ENCODE measurements at places on chromosomes 2 and 18.
A peak's percentile ranks its signal among the peaks of the same experiment; 100 is the strongest.

- DNase-seq = no peak
Observed at GRCh38 chr2:149739883-149740265, 152.3 kb upstream of the MMADHC start.

DNA sequence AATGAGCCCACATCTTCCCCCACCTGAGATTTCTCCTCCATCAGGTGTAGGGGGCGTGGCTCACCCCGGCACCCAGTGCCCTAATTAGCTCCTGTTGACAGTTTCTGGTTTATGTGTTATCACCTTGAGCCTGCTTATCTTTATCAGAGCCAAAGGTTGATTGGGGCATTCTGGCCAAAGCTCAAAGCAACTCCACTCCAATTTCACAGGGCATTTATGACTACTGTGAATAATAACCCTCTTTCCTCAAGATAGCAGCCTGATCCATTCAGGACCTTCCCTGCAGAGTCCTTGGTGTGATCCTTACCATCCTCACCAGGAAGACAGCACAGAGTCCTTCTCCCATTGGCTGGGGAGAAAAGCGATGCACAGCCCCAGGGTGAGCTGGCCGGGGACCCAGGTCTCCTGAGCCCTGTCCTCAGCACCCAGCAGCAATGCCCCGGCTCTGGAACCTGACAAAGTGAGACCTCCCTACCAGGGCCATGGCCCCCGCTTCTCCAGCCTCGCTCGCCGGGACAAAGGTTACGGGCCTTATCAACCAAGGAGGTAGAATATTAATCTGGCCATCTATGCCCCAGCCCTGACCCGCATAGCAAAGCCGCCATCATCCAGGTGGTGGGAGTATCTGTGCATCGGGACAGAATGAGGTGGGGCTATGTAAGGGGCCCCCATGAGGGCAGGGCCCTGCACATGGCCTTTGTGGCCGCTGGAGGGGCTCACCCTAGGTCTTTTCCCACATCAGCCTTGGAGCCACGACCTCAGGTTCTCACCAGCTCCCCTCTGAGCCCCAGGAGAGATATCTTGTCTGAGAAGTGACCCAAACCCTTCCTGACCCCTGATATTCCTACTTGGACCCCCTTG is 64.5 kb downstream of the ZFP36L2 start:
- DNase-seq = no peak

- peak; percentile 55 for DNase-seq
Observed at GRCh38 chr18:13217466-13217961, 1.0 kb upstream of the LDLRAD4 start.

- no peak for DNase-seq
Observed at GRCh38 chr2:229090225-229090624, 180.9 kb downstream of the PID1 start.

DNA sequence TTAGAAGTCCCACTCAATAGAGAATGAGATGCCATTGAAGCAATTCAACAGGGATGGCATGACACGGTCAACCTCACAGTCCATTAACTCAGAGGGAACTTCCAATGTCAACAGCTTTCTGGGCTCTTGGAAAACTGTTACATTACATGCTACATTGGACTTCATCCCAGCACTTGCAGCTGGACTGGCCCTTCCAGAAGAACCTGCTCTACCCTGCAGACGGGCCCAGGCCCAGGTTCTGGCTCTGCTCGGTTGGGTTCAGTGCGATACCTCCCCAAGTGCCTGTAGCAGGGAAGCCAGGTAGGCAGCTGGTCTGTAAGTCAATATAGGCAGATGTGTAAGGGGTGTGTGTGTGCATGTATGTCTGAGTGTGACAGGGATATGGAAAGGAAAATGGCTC is 12.9 kb downstream of the LAMA1 start:
- DNase-seq = no peak

DNA sequence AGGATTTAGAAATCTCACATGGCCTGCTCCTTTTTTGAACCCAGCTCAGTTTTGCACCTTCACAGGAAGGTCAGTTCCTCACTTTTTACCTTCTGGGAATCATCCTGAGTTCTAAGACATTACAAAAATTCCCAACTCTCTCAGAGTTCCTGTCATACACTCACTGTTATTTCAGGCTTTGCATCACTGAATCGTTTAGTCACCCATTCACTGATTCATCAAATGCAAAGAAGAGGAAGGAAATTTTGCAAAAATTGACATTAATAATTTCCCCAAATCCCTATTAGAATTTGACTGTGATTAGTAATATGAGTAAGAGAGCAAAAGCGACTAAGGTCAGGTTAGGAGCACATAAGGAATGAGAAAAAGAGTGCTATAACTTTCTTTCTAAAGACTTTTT is 197.5 kb downstream of the PDE1A start:
- no peak for DNase-seq

GRCh38 chr18:44733069-44733753 is 52.5 kb downstream of the SETBP1 start:
- peak; percentile 24 for DNase-seq

DNA sequence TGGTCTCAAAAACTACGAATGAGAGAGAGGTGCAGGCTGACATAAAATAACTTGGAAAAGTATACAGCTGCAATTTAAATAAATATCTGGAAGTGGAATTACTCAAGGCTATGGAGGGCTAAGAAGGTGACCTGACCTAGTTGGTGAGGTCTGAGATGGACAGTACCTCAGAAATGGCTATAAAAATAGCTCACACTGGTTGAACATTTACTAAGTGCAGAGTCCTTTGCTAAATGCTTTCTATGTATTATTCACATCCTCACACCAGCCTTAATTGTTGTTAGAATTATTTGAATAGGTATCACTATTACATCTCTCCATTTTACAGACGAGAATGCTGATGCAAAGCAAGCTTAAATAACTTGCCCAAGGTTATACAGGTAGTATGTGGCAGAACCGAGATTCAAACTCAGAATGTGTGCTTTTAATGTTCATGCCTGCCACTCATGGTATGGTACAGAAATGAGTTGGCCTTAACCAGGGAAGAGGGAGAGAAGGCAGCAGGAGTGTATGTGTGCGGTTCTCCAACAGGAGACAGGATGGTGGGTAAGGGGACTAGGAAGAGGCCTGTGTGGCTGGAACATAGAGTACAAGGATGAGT is 37.4 kb downstream of the MRPL44 start:
- no peak for DNase-seq

DNA sequence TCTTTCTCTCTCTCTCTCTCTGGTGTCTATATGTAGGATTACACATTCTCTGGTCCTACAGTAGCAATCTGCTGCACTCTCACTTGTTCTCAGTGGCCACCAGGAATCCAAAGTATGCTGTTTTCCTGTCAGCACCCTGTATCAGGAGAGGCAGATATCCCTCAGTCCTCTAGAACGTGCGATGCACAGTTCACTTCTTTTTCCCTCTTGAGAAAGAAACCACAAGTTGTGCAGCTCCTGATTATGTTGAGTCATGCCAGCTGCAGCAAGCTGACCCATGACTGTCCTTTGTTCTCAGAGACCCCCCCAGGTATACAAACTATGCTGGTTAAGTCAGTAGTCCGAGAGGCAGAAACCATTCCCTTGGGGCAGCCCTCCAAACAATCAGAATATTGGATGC is 54.6 kb downstream of the LANCL1 start:
- no peak for DNase-seq

DNA sequence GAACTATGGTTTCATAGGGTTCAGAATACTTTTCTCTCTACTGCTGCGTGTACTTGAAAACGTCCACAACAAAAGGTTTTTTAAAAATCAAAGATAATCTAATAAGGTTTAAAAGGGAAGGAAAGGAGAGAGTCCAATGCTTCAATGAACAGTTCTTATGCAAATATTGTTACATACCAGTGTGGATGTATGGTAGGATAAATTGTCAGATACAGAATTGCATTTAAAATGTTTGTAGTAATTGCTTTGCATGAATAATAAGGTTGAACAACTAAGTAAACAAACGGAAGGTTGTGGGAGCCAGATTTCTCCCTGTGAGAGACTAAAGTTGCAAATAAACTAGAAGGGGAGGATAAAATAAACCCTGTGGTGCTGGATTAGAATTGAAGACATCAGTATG is 53.8 kb upstream of the RBBP8 start:
- DNase-seq = no peak

DNA sequence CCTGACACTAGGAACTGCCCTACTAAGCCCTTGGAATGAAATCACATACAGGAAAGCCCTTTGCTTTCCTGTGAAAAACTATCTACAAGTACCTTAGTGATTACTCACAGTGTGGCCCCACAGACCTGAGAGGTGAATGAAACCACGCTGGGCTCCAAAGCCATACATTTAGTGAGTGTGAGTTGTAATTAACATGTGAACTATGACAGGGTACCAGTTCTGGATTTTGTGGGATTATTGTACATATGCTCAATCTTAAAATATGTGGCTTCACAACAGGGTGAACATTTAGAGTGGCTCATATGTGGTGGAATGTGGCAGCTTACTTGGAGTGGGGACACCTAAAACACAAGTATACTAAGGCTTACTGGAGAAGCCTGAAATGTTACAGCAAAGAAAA is 12.3 kb downstream of the KCTD1 start:
- no peak for DNase-seq

GRCh38 chr2:234401426-234401825 is 95.5 kb downstream of the ARL4C start:
- DNase-seq = no peak

DNA sequence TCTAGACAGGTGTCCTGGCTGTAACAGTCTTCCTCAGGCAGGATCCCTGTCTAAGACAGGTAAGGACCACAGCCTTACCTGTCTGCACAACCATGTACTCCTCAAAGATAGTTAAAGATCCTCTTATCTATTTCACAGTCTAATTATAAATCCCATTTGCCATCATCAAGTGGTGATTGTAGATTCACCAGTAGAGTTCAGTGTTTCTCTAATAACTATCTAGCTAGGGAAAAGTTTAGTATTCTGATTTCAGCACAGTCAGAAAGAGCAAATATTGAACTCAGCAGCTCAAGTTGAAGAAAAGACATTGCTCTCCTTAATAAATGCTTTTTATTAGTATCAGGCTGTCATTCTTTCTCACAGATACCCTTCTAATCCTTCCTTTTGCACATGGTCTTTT is 1305.5 kb upstream of the NXPH2 start:
- peak; percentile 0 for DNase-seq

- no peak for DNase-seq
Observed at GRCh38 chr2:145268931-145269330, 749.0 kb upstream of the ZEB2 start.

All from midbrain (tissue), 1 donor.